SW480 (cell line): ENCODE measurements at places on chromosomes 6 and 20.

- no peak for DNase-seq
These were observed 8.3 kb downstream of the PRDM1 start for GRCh38 chr6:106094261-106094963.

GRCh38 chr6:16756660-16757255 lies 4.5 kb downstream of the ATXN1 start:
- DNase-seq = no peak

GRCh38 chr20:38447251-38447661 lies 12.1 kb upstream of the SNHG17 start:
- DNase-seq = no peak

GRCh38 chr6:26657256-26657655 lies 2.3 kb downstream of the ZNF322 start:
- DNase-seq = no peak

DNA sequence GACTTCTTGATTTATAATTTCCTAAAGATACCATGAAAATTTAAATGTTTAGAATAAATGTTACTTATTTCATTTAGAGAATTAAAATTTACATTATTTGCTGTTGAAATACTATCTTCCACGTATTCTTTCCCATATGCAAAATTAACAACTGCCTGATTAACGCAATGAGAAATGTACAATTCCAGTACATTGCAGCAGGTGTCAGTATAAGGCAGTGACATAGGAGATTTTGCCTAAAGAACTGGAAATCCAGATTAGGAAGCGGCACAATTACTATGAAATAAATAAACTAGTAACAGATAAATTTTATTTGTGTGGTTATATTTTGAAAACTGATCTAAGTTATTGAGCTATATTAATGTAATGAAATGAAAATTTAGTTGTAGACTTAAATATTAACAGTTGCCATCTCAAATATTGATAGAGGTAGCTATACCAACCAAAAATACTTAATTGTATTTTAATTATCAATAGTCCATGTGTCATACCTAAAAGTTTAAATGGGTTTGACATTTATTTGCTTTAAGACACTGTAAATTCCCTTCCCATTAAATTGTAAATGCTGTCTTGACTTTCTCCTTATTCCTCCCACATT lies 300.2 kb downstream of the UTRN start:
- peak; percentile 40 for DNase-seq

- DNase-seq = no peak
These were observed 90.3 kb downstream of the BCAS1 start for GRCh38 chr20:53980031-53980465.

DNA sequence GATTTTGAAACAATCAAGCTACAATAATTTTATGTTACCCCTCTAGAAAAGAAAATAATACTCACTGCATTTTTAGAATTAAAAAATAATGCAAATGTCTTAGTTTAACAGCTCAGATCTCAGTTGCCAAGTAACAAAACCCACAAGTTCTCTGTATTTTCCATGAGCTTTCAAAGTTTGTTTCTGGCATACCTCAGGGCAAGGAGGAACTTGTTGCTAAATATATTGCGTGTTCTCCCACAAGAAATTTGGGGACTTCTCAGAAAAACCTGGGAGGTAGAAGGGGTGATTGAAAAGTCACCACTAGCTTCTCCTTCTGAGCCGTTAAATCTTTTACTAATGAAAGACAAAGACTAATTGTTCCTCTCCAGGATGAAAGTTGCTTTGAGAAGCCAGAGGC lies 236.8 kb upstream of the MARCKS start:
- DNase-seq = no peak

GRCh38 chr6:122063761-122064160 lies 335.7 kb upstream of the HSF2 start:
- no peak for DNase-seq

DNA sequence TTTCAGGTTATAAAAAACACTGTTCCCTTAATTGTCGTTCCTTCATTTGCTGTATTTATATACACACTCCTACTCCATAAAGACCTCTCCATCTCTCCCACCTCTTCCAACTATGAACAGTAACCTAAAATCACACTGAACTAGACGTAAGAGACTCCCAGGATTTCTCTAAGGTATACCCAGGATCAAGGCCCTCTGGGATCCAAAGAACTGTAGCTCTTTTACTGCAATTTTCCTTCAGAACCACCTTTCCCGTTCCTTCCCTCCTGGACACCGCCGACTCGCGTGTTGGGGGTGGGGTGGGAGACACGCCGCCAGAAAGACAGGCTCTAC lies 680 bp downstream of the LATS1 start:
- DNase-seq = no peak

GRCh38 chr20:14544688-14545087 lies 207.3 kb upstream of the FLRT3 start:
- no peak for DNase-seq

GRCh38 chr6:109436041-109436440 lies 4.4 kb downstream of the PPIL6 start:
- no peak for DNase-seq

- DNase-seq = peak; percentile 39
These were observed 133.4 kb downstream of the RFPL4B start for GRCh38 chr6:112480553-112480952.

DNA sequence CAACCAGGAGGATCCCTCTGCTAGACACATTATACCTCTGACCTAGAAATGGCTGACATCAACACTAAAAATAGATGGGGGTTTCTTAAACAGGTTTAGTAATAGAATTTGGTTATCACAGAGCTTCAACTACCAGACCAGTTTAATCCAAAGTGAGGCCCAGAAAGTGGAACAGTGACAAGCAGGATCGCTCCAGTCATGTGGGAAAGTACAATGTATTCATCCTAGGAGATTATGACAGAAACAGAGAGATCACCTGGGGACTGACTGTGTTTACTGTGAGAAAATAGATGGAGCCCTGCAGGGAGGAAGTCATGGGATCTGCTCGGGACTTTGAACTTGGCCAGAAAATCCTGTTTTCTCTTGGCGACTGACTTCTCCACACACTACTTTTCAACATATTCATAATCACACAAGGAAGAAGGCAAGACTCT lies 238.7 kb upstream of the SOX4 start:
- DNase-seq = no peak

DNA sequence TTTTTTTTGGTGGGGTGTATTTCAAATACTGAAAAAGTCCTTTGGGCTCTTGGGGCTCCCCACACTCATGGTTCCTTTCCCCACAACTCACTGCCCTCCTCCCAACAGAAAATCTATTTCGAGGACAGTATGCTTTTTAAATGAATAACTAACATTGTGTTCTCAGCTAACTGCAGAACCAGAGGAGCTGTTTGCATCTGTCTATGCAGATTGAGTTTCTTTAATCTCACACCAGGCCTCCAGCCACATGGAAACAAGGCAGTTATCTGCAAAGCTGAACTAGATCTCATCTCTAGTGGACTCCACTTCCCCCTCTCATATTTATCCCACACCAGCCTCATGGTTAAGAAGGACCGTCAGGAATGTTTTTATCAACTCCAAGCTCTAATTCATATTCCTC lies 955.1 kb downstream of the KIF16B start:
- DNase-seq = no peak
